ENCODE measurements at places on chromosomes 16 and 17.

GRCh38 chr16:3984111-3985060 lies 103.9 kb upstream of the CREBBP start:
- H3K4me1 ChIP-seq, result peaks cover 4% of the 10 kb centered on the region
- H3K36me3 ChIP-seq, result peaks cover 24% of the 10 kb centered on the region
- no peak overlapping the region for H3K4me3 ChIP-seq
- no peak for DNase-seq

DNA sequence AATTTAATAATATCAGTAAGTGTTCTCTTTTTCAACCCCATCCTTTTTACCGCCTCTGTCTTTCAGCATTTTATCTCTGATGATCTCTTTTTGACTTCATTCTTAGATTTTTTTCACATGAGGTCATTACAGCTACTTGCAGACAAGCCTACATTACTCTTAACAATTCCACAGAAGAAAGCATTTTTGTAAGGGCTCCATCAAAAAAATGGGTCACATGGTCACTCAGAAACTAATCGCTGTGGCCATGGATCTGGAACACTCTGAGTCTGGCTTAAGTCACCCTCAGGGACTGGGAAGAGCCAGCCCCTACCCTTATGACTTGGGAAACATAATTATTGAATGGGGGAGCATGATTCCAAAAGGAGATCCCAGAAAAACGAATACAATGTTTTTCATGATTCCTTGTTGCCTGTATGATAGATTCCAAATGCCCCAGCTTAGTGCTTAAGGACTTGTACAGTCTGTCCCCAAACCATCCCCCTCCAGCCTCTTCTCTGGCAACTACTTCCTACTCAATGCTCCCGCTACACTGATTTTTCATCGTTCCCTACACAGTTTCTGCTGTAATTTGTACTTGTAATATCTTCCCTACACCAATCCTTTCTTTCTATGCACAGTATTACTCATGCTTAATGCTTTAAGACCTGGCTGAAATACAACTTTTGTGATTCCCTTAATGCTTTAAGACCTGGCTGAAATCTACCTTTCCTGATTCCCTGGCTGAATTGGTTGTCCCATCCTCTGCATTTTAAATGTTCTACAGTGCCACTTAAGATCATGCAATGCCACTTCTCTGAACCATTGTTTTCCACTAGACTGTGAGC lies 457.8 kb downstream of the HS3ST4 start:
- no peaks in the 10 kb centered on the region for H3K27me3 ChIP-seq
- no peak overlapping the region for H3K4me3 ChIP-seq
- H3K27ac ChIP-seq, result no peak overlapping the region
- H3K4me1 ChIP-seq, result no peaks in the 10 kb centered on the region
- no peak for DNase-seq
- no peaks in the 10 kb centered on the region for H3K36me3 ChIP-seq

GRCh38 chr17:34892461-34893249 lies 68.6 kb downstream of the CCT6B start:
- H3K36me3 ChIP-seq, result no peaks in the 10 kb centered on the region
- H3K27me3 ChIP-seq, result peaks cover 34% of the 10 kb centered on the region
- H3K4me1 ChIP-seq, result no peaks in the 10 kb centered on the region
- no peak for DNase-seq
- no peak overlapping the region for H3K27ac ChIP-seq
- no peak overlapping the region for H3K4me3 ChIP-seq

GRCh38 chr17:42680331-42680808 lies 1.3 kb downstream of the CCR10 start:
- DNase-seq, result no peak
- H3K4me3 ChIP-seq, result peak overlapping the region; percentile 84
- no peaks in the 10 kb centered on the region for H3K36me3 ChIP-seq
- H3K27me3 ChIP-seq, result peaks cover 3% of the 10 kb centered on the region
- H3K27ac ChIP-seq, result peak overlapping the region; percentile 96

- H3K27ac ChIP-seq, result no peak within 1 kb of the TSS
- peak; percentile 80 for DNase-seq
- peaks cover 23% of the 10 kb centered on the region for H3K27me3 ChIP-seq
- peaks cover 75% of the 10 kb centered on the region for H3K4me1 ChIP-seq
Measured at GRCh38 chr17:8123695-8124349, at the start of gene HES7. Gene HES7, minus strand, starts transcription at chr17:8124106. Its CDS starts 22 bp downstream, at chr17:8124084.

DNA sequence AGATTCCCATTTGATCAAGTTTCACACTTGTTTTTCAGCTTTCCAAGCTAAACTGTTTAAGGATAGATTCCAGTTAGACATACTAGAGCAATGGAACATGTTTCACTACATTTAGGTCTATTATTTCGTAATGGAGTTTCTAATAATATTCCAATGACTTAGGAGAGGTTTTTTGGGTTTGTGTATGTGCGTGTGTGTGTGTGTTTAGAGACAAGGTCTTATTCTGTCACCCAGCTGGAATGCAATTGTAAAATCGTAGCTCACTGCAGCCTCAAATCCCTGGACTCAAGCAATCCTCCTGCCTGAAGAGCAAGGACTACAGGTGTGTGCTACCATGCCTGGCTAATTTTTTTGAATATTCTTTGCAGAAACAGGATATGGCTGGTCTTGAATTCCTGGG lies 426.3 kb downstream of the ZFHX3 start:
- no peaks in the 10 kb centered on the region for H3K4me1 ChIP-seq
- H3K36me3 ChIP-seq, result no peaks in the 10 kb centered on the region
- no peaks in the 10 kb centered on the region for H3K27me3 ChIP-seq
- DNase-seq, result no peak
- H3K27ac ChIP-seq, result no peak overlapping the region
- no peak overlapping the region for H3K4me3 ChIP-seq

GRCh38 chr17:81221371-81221841 lies 1.4 kb downstream of the CEP131 start:
- H3K4me3 ChIP-seq, result peak overlapping the region; percentile 64
- no peak overlapping the region for H3K27ac ChIP-seq
- peaks cover 23% of the 10 kb centered on the region for H3K4me1 ChIP-seq
- DNase-seq, result no peak
- H3K36me3 ChIP-seq, result peaks cover 5% of the 10 kb centered on the region

- no peaks in the 10 kb centered on the region for H3K27me3 ChIP-seq
- no peaks in the 10 kb centered on the region for H3K36me3 ChIP-seq
- H3K27ac ChIP-seq, result no peak overlapping the region
- DNase-seq, result peak; percentile 55
Measured at GRCh38 chr16:61581417-61582046, 454.7 kb downstream of the CDH8 start.

- H3K36me3 ChIP-seq, result no peaks in the 10 kb centered on the region
- no peak overlapping the region for H3K4me3 ChIP-seq
- DNase-seq, result no peak
- H3K27ac ChIP-seq, result no peak overlapping the region
- H3K27me3 ChIP-seq, result no peaks in the 10 kb centered on the region
Measured at GRCh38 chr16:51449441-51449840, 298.4 kb upstream of the SALL1 start.

- H3K4me1 ChIP-seq, result peaks cover 45% of the 10 kb centered on the region
- no peaks in the 10 kb centered on the region for H3K27me3 ChIP-seq
- DNase-seq, result no peak
Measured at GRCh38 chr17:75996665-75997590, 3.7 kb upstream of the CDK3 start.

- no peaks in the 10 kb centered on the region for H3K4me1 ChIP-seq
- H3K36me3 ChIP-seq, result no peaks in the 10 kb centered on the region
- no peak overlapping the region for H3K27ac ChIP-seq
- H3K4me3 ChIP-seq, result no peak overlapping the region
- peaks cover 61% of the 10 kb centered on the region for H3K27me3 ChIP-seq
- no peak for DNase-seq
Measured at GRCh38 chr17:77036136-77036840, 104.5 kb upstream of the SEC14L1 start.

DNA sequence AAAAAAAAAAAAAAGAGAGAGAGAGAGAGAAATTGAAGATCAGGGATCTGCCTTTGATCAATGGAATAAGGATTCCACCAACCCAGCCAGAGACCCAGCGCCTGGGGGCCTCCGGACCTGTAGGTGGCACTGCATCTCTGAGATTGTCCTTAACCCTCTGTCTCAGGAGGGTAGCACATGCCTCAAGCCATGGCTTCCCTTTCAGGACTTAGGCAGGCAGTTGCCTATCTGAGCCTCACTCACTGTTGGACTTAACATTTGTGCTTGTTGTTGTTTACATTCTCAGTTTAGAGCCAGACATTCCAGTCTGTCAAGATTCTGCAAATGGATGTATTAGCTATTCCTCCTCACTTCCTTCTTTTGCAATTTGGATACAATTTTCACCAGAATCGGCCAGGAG lies 5.1 kb upstream of the SCNN1B start:
- H3K4me1 ChIP-seq, result peaks cover 12% of the 10 kb centered on the region
- no peak for DNase-seq
- no peak overlapping the region for H3K4me3 ChIP-seq
- peaks cover 11% of the 10 kb centered on the region for H3K27me3 ChIP-seq
- H3K36me3 ChIP-seq, result no peaks in the 10 kb centered on the region
- no peak overlapping the region for H3K27ac ChIP-seq

DNA sequence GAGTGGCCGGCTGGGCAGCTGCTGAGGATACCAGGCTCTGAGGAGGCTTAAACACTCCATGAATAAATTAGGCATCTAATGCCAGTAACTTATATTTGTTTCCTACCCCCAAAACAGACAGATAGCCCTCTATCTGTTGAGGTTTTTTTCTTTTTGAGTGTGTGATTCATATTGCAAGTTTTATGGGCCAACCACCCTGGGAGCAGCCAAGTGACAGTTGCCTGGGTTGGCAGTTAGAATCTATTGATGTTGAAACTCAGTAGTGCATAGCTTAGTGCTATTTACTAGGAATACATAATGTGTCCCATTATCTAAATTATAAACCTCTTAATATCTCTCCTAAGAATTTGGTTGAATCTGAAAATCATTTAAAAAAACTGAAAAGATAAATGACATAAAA lies 397.4 kb downstream of the CA10 start:
- peaks cover 11% of the 10 kb centered on the region for H3K27me3 ChIP-seq
- no peaks in the 10 kb centered on the region for H3K36me3 ChIP-seq
- H3K4me3 ChIP-seq, result no peak overlapping the region
- H3K4me1 ChIP-seq, result no peaks in the 10 kb centered on the region
- no peak overlapping the region for H3K27ac ChIP-seq

- H3K4me1 ChIP-seq, result peaks cover 40% of the 10 kb centered on the region
- no peaks in the 10 kb centered on the region for H3K27me3 ChIP-seq
- H3K4me3 ChIP-seq, result no peak overlapping the region
Measured at GRCh38 chr16:1470481-1471251, 4.2 kb downstream of the CLCN7 start.

DNA sequence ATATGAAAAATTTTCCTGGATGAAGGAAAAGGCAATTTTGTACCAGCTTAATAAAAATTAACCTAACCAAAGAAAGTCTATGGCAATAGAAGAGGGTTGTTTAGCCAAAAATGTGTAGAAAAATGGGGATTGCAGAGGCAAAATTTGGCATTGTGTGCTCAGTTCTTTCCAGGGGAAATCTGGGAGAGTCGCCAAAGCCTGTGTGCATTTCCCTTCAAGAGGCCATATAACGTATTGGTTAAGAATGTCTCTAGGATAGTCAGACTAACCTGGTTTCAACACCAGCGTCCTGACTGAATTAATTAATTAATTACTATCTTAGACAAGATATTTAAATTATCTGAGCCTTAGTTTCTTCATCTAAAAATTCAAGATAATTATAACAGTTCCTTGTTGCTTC lies 44.8 kb upstream of the HLF start:
- no peaks in the 10 kb centered on the region for H3K4me1 ChIP-seq
- no peak overlapping the region for H3K4me3 ChIP-seq

DNA sequence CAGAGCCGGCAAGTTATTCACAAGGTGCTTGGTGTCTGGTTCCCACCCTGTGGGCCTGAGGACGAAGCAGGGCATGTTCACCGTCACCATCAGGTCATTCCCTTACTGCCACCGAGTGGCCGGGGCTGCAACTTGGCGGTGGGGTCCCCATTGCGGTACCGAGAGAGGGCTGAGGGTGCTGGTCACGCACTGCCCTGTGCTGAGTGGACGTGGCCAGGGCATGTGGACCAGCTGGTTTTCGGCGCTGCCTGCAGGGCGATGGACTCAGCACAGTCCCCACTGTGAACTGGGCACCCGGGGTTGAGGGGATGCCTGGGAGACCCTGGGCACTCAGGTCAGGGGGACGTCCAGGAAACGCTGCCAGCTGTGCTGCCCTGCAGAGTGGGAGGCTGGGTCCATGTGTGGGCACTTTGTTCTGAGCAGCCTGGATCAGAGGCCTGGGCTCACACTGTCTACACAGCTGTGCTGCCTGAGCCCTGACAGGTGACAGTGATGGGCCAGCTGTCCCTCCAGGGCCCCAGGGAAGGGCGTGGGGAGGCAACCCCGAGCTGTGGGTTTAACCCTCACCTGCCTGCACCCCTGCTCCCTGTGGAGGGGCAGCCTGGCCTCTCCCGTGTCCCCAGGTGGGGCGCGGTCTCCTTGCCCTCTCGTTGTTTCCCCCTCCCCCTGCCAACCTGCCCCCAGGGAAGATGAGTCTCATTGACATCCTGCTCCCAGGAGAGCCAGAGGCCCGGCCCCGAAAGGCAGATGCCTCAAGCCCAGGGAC lies 39.3 kb upstream of the GNG13 start:
- DNase-seq, result no peak
- no peak overlapping the region for H3K4me3 ChIP-seq
- H3K4me1 ChIP-seq, result no peaks in the 10 kb centered on the region
- H3K27me3 ChIP-seq, result peaks cover 42% of the 10 kb centered on the region
- H3K36me3 ChIP-seq, result no peaks in the 10 kb centered on the region
- no peak overlapping the region for H3K27ac ChIP-seq

DNA sequence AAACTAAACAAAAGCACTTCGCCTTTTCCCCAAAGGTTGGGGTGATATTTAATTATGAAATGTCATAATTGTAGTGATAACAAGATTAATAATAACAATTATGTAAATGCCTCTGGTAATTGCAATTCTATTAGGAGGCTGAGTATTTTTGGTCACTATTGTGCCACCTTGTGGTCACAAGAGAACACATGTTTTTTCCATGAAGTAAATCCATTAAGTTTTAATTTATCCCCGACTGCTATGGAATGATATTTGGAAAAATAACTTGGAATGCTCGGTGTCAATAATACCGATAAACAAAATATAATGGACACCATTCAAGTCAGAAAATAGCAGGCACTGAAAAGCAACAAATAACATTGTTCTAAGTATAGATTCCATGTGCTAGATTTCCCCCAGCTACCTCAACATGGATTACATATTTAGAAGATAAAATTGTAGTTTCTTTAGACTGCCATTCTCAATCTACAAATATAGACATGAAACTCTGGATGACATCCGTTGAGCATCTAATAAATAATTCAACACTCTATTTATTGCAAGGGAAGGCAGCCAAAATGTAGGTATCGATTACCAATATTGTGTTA lies 25.0 kb upstream of the KCNJ2 start:
- H3K36me3 ChIP-seq, result no peaks in the 10 kb centered on the region
- H3K27ac ChIP-seq, result no peak overlapping the region
- H3K4me3 ChIP-seq, result no peak overlapping the region
- DNase-seq, result no peak
- H3K27me3 ChIP-seq, result no peaks in the 10 kb centered on the region
- H3K4me1 ChIP-seq, result peaks cover 10% of the 10 kb centered on the region

Measured in suprapubic skin (tissue), 4 donors.